ENCODE measurements at places on chromosomes 1 and 21.

- DNase-seq: no peak
These were observed 93.1 kb upstream of the ETS2 start for GRCh38 chr21:38712664-38713063.

DNA sequence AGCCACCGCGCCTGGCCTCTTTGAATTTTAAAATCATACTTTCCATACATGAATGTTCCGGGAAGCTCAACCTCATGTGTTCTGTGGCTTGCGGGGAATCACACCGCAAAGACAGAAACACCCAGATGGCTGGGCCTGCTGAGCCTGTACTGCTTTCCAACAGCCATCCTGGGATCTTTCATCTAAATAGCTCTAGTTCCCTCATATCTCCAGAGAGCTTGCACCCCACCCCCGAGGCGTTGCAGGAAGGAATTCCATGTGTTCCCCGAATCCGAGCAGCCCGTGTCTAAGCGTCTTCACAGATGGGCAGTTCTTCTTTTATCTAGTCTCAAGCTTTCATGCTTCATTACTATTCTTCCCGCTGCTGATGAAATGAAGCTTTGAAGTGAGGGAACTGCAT is 66.4 kb downstream of the IGSF21 start:
- DNase-seq: no peak

- peak; percentile 61 for DNase-seq
These were observed 13.2 kb downstream of the AMPD2 start for GRCh38 chr1:109632671-109633346.

GRCh38 chr1:89001510-89001909 is 9.1 kb upstream of the KYAT3 start:
- no peak for DNase-seq

- no peak for DNase-seq
These were observed 647.7 kb downstream of the KCNT2 start for GRCh38 chr1:195960580-195960979.

DNA sequence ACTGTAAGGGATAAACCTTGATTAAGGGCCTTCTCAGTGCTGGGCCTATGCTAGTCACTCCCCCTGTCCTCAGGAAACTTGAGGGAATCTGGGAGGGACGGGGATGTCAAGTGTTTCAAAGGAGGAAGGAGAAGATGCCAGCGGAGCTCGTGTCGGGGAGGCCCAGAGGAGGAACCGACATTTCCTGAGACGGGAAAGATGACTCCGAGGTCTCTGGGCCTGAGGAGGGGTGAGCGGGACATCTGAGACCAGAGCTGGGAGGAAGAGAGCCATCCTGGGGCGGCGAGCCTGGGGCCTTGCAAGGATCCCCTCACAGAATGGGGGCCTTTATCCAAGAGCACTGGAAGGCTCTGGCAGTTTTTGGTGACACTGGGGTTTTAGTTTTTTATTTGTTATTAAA is 10.4 kb downstream of the SLC66A1 start:
- DNase-seq: peak; percentile 15

DNA sequence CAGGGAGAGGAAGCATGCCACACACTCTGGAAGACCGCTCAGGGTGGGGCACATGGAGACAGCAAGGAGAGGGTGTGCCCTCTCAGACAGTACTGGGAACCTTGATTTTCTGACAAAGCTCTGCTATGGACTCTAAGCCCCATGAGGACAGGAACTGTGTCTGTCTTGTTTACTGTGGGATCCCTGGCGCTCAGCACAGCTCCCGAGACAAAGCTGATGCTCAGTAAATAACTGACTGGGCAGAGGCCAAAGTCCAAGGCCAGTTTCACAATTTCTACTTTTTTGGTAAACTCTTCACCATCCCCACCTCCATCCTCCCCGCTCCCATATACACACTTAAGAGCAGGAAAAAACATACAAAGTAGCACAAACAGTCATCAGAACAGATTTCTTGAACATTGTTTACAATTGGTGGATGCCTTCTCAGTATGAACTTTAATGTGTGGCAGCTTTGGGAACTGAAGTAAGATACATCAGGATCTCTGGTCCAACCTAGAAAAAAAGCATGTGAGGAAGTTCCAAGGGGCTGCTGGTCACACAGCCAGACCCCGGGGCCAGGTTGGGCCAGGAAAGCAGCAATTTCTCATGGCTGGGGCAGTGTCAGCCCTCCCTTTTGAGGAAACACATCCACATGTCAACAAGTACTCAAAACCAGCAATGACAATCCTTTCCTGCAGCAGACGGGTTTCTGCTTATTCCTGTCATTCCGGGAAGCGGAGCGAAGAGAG is 5.6 kb upstream of the AHCYL1 start:
- peak; percentile 22 for DNase-seq

- DNase-seq: no peak
These were observed 15.2 kb upstream of the PEF1 start for GRCh38 chr1:31659889-31660288.

GRCh38 chr1:194355488-194356106 is 1169.2 kb upstream of the B3GALT2 start:
- no peak for DNase-seq

DNA sequence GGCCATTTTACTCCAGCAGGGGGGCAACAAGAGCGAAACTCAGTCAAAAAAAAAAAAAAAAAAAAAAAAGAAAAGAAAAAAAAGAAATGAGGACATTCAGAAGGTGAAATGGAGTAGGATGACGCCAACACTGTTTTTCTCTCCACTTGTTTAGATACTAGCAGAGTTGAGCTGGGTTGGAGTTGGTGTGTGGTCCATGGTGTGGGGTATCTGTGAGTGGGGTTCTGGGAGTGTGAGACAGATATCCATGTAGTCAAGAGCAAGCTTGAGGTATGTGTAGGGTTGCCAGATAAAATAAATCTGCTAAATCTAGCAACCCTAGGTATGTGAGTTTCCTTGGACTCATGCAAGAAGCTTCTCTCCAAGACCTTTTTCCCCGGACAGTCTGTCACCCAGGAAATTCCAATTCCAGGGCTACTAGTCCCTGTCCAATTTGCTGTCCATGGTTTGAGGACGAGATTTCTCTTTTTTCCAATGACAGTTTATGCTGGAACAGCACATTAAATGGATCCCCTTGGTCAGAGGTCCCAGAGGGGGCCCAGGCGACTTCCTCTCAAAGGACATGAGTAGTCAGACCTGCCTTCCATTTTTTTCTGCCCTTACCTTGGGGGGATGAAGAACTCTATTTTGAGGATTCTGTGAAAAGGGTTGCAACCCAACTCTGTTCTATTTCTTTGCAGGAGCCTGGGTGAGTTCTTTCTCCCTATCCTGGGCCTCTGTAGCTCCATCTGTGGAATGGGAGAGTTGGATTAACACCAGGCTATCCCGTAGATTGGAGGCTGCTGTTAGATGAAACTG is 2.1 kb upstream of the FOXD2 start:
- no peak for DNase-seq

DNA sequence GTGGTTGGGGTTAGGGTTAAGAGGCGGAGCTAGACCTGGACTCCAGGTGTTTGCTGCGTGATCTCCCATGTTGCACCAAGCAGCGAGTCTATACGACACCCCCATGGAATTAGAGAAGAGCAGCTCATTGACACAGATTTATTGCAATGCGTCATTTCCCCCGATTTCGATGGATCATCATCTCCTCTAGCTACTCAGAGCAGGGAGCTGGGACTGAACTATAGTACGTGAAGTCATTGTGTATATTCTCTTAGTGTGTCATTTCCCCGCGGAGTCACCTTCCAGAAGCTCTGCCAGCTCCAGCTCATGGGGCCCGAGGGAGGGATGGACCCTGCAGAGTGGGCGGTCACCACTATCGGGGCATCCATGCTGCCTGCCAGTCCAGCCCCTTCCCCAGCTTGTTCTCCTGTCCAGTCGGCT is 7.5 kb upstream of the C2CD2 start:
- no peak for DNase-seq

DNA sequence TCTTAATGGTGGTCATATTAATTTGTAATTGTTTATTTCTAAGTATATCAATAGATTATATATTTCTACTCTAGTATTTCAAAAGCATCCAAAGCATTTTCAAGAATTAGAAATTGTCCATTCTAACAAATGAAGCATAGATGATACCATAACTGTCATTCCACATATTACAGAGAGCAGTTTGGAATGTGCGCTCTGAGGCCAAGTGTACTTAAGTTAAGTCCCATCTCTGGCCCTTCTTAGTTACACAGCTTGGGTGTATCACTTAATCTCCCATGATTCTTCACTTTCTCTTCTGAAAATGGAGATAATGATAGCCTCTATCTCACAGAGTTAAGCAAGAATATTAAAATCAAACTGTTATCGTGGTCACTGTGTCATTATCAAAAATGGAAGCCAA is 281.1 kb downstream of the MRPL39 start:
- DNase-seq: no peak

GRCh38 chr1:91846007-91846638 is 39.8 kb downstream of the TGFBR3 start:
- DNase-seq: peak; percentile 51

- no peak for DNase-seq
These were observed 3.2 kb downstream of the OR6K3 start for GRCh38 chr1:158717344-158717743.

DNA sequence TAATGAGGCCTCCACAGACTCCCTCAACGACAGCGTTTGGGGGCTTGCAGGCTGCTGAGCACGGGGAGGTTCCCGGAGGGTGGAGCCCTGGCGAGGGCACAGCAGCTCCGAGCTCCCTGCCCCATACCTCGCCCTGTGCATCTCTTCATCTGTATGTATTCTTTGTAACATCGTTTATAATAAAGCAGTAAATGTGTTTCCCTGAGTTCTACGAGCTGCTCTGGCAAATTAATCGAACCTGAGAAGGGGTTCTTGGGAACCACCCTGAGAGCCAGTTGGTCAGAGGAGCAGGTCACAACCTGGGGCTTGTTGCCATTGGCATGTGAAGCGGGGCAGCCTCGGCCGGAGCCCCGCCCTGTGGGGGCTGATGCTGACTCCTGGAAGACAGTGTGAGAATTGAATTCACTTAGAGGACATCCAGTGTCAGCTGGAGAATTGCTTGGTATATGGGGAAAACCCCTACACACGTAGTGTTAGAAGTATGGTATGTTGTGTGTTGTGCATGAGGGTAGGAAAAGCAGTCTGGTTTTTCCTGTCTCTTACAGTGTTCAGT is 11.5 kb downstream of the SLC37A1 start:
- DNase-seq: no peak

GRCh38 chr21:44354001-44354405 is 582 bp downstream of the TRPM2 start:
- DNase-seq: no peak

DNA sequence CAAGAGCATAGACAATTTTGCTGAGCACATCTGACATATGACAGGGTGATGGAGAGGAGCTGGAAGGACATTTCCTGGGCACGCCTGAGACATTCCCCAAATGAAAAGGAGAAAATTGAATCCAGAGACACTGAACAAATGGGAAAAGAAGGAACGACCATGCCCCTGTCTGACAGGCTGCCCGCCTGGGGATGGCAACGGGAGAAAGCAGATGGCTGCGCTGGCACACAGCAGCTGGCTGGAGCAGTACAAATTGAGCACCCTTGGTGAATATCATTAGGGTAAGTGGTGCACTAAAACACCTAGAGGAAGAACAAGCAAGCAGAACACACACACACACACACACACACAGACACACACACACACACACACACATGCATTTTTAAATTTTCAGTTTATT is 174.3 kb upstream of the DUSP10 start:
- DNase-seq: no peak

- DNase-seq: no peak
These were observed 27.0 kb upstream of the SLC16A1 start for GRCh38 chr1:112982853-112983536.

- DNase-seq: no peak
These were observed 223.7 kb upstream of the FAM78B start for GRCh38 chr1:166390366-166391033.

DNA sequence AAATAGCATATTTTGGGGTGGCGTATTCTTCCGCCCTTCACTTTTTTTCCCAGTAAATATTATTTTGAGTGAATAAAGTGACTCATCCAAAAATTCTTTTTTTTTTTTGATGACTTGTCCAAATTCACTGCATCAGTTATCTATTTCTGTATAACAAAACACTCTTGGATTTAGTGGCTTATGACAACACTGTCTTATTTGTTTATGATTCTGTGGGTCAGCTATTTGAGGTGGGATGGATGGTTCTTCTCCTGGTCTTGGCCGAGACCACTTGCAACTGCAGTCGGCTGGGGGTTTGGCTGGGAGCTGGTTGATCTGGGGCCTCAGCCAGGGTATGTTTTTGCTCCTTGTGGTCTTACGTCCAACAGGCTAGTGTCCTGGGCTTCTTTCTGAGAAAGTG is 39.9 kb upstream of the SRSF10 start:
- peak; percentile 40 for DNase-seq

GRCh38 chr1:55131801-55132200 is 83.4 kb downstream of the USP24 start:
- no peak for DNase-seq

- DNase-seq: no peak
These were observed 301.3 kb downstream of the SIPA1L2 start for GRCh38 chr1:232328486-232329102.

Data from left ventricle myocardium superior (tissue), 1 donor.